ENCODE measurements at places on chromosomes 3 and 15.

DNA sequence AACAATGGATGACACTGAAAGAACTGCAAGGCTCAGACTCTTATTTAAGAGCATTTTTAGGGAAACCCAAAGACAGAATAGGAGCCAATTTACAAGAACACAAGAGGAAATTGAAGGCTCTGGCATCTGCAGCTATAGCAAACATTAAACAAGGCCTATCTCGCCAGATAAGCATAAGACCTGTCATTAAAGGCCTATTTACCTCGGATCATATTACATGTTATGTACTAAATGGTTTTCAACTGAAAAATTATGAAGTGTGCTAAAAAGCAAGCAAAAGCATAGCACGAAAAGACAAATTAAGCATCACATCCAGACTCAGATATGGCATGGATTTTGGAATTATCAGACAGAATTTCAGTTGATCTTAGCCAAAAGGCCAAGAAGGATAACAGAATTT lies 617.1 kb downstream of the SQOR start:
- DNase-seq, result no peak

- no peak for DNase-seq
Observed at GRCh38 chr3:194342861-194343560, 8.1 kb downstream of the CPN2 start.

DNA sequence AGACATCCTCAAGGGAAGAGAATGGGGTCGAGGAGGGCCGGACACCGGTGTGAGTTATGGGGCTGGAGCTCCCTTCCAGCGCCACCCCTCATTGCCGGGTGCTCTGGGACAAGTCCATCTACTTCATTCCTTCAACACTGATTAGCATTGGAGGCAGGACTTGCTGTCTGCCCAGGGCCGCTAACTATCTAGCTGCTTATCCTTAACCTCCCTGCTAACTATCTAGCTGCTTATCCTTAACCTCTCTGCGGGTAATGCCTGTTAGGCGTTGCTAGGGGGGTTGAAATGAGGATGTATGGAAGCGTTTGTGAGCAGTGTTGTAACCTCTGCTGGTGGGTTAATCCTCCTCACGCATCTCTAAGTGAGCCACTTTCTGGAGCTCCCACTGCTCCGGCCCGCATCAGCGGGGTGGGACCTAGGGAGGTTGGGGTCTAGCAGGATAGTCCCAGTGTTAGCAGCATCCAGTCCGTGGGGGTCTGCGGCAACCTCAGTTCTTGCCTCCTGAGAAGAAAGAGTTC lies 10.9 kb upstream of the CHAC1 start:
- no peak for DNase-seq

DNA sequence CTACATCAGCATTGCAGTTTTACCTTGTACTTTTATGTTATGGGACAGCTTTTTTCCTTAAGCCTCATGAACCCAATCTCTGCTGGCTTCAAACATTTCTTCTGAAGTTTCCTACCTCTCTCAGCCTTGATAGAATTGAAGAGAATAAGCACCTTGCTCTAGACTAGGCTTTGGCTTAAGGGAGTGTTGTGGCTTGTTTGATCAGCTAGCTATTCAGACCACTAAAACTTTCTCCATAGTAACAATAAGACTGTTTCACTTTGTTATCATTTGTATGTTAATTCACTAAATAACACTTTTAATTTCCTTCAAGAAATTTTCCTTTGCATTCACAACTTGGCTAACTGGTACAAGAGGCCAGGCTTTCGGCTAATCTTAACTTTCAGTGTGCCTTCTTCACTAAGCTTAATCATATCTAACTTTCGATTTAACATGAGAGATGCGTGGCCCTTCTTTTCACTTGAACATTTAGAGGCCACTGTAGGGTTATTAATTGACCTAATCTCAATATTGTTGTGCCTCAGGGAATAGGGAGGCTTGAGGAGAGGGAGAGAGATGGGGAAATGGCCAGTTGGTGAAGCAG lies 8.1 kb upstream of the TIGIT start:
- no peak for DNase-seq

- no peak for DNase-seq
Observed at GRCh38 chr3:128112357-128112968, 11.1 kb downstream of the RUVBL1 start.

DNA sequence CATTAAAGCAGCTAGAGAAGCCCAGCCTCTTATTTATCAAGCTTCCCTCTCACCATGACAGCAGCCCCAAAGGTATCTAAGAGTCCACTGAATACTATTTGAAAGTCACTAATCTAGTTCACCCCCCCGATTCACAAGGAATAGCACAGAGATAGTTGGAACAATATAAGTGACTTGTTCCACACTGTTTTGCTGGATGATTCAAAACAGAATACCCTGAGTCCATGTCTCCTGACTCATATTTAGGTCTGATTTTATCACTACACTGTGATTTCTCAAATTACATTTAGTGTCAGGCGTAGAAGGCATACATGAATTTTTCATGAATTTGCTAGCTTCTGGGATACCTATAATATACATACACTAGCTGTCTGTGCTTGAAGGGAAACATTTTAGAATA lies 18.7 kb upstream of the EOGT start:
- no peak for DNase-seq

GRCh38 chr15:80440024-80440423 lies 35.8 kb downstream of the ARNT2 start:
- no peak for DNase-seq

DNA sequence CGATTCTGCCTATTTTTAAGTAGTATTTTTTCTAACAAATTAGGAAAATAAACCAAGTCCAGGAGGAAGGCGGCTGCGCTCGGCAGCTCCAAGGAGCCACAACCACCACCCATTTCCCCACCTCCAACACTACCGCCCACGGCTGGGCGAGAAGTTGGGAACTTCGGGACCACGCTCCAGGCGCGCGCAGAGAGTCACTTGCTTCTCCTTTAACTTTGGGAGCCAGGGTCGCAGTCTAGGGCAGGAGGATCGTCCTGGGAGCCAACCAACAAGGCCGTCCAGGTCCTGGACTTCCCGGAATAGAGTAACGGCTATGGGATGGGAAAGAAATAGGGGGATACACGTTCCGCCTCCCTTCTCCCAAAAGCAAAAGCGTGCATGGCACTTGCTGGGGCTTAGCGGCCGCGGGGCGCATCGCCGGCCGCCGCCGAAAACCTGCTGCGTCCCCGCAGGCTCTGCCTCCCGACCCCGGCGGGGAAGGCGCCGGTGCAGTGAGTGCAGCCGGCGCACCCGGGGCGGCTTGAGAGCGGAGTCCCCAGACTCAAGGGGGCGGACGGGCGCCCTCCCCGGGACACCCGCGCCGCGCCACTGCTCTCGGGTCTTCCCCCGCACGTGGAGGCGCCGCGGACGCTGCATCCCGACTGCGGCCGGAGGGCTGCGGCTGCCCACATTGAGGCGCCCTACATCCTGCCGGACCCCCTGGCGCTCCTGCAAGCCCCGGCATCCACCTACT lies 699 bp downstream of the MEGF11 start:
- peak; percentile 18 for DNase-seq

DNA sequence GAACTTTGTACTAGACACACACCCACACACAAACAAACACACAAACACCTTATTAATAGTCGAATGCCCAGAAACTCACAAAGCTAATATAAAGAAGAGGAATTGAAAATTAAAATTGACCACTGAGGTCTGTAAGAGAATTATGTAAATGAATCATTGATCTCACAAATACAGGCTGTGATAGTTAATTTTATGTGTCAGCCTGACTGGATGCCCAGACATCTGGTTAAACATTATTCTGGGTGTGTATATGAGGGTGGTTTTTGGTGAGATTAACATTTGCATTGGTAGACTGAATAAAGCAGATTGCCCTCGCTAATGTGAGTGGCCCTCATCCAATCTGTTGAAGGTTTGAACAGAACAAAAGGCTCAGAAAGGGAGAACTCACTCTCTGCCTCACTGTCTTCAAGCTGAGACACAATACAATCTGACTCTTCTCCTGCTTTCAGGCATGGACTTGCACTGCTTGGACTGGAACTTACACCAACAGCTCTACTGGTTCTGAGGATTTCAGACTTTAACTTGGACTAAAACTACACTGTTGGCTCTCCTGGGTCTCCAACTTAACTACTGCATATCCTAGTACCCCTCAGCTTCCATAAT lies 199.4 kb upstream of the TTC14 start:
- no peak for DNase-seq

DNA sequence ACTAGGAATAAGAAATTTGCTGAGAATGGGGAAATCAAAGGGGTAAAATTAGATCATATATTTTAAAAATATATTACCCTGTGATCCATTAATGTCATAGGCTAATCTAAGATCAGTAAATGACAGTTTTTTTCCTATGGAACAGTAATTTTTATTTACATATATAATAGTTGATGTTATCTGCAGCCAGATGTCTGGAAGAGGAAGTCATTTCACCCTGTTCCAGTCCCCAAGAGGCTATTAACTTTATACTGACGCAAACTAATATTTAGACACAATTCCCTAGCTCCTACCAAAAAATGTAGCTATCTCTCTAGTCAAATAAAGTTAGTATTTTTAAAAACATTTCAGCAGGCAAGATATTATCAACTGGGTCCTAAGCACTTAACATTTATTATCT lies 558.0 kb downstream of the MECOM start:
- no peak for DNase-seq

DNA sequence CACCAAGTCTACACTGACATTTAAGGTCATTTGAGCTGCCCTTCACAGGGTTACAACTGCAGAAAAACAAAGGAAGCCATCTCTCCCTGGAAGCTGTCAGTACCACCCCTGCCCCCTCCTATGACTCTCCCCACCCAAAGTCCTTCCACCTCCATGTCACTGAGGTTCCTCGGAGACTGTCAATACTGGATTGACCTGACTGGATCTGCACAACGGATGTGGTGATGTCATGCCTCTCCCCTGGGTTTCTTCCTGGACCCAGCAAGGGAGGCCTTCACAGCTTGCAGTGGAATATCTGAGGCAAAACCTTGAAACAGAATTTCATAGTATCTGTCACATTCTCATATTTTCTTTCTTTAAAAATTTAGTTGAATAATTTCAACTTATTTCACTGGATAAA lies 153.5 kb downstream of the CLSTN2 start:
- DNase-seq, result no peak

GRCh38 chr15:66592505-66593218 lies 26.9 kb upstream of the LCTL start:
- no peak for DNase-seq

- no peak for DNase-seq
Observed at GRCh38 chr3:87370007-87370406, 93.6 kb upstream of the POU1F1 start.

DNA sequence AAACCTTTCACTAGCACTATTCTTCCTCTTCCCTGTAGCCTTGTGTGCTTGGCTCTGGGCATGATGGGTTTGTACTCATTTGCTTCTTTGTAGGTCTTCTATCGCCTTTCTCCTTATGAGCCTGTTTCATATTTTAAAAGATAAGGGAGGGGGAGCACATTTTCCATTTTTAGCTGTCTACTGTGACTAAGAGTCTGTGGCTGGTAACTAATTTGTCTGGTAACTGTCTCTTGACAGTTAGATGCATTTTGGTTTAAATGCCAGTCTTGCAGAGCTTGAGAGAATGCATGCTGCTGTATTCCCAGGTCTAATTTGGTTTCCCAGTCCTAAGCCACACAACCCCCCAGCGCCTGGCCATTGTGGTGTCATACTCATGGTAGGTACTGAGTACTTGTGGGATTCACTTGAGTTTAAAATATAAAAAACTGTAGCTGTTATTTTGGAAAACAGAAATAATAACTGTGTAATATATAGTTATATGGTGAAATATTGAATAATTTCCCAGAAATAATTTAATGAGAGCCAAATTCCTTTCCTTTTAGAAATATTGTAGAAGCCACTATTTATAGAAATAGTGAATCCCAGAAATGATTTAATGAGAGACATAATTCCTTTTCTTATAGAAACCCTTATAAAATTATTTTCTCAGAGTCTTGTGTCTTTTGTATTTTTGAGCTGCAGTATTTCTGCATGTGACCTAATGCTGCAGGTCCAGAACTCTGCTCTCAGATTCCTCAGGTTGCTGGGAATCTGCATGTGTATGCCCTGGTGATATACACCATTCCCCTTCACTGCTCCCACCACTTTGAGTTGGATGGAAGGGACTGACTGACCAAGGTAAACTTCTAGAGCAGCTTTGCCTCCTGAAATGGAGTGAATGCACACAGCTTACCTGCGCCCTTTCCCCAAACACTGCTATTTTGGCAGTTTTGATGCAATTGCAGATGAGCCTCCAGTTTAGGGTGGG lies 13.9 kb upstream of the GPR171 start:
- DNase-seq, result no peak

- no peak for DNase-seq
Observed at GRCh38 chr3:70919661-70920060, 607.2 kb upstream of the MDFIC2 start.

GRCh38 chr3:183554377-183554776 lies 1.1 kb downstream of the KLHL6 start:
- no peak for DNase-seq

DNA sequence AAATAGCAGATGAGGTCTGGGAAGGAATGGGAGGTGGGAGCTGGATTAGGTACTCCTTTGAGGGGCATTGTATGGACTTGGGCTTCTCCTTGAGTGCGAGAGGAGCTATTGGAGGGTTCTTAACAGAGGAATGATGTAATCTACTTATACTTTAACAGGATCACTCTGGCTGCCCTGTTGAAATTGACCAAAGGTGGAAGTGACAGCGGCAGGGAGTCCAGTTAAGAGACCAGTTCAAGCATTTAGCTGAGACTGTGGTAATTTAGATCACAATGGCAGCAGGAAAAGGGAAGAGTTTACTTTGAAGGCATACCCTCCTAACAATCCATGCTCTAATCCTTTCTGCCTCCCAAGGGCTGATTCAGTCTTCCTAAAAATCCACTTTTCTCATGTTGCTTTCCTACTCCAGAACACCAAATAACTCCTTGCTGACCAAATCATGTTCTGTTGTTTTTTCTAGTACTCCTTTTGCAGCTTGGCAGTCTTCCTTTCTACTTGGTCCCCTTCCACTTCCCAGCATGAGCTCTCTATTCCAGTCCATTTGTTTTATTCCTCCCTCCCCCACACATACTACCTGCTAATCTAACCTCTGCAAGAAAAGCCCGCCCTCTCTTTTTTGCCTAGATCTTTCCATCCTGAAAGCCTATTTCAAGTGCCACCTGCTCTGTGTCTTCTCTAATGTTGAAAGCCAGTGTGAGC lies 139.4 kb downstream of the NECTIN3 start:
- DNase-seq, result no peak

DNA sequence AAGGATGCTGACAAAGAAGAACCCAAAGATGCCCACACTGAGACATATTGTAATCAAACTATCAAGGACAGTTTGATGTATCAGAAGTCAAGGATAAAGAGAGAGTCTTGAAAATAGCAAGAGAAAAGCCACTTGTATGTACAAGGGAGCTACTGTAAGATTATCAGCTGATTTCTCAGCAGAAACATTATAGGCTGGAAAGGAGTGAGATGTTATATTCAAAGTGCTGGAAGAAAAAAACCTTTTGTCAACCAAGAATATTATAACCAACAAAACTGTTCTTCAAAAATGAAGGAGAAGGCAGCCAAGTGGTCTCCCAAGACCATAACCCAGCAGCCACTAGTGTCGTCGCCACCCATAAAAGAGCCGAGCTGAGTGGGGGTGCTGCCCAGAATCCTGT lies 93.2 kb downstream of the KLF13 start:
- no peak for DNase-seq

All from stimulated activated CD4-positive, alpha-beta T cell treated with anti-CD3 and anti-CD28 coated beads, TNF-alpha, amount 100 ng/mL, for 4 hours (primary cell).